ENCODE measurements at places on chromosomes 5 and 9.

- H3K27me3 ChIP-seq, result no peaks in the 10 kb centered on the region
- peaks cover 12% of the 10 kb centered on the region for H3K4me1 ChIP-seq
- peaks cover 4% of the 10 kb centered on the region for H3K36me3 ChIP-seq
- H3K4me3 ChIP-seq, result no peak overlapping the region
- no peak for DNase-seq
Measured at GRCh38 chr9:134399435-134400056, 73.3 kb downstream of the RXRA start.

GRCh38 chr9:33351547-33351946, 50.8 kb downstream of the AQP7 start:
- H3K4me1 ChIP-seq, result peaks cover 15% of the 10 kb centered on the region
- peak overlapping the region; percentile 85 for H3K27ac ChIP-seq
- no peak overlapping the region for H3K4me3 ChIP-seq
- H3K27me3 ChIP-seq, result no peaks in the 10 kb centered on the region
- peaks cover 56% of the 10 kb centered on the region for H3K36me3 ChIP-seq

DNA sequence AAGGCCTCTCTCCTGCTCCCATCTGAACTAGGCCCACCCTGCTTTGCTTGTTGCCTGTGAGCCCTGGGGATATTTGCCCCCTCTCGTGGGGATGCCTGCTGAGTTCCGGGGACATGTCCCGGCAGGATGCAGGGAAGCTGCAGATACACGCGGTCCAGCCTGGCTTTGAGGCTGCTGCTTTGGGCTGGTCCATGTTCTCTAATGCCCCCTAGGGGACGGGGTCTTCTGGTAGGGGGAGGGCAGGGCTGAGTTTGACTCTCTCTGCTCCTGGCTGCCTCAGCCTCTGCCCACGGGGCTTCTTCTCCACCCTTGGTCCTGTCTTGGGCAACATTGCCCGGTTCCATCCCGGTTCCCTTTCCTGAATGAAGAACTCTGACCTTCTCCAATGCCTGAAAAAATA, 84.9 kb upstream of the ASS1 start:
- H3K4me3 ChIP-seq, result no peak overlapping the region
- peaks cover 4% of the 10 kb centered on the region for H3K27me3 ChIP-seq
- H3K36me3 ChIP-seq, result no peaks in the 10 kb centered on the region
- no peaks in the 10 kb centered on the region for H3K4me1 ChIP-seq

DNA sequence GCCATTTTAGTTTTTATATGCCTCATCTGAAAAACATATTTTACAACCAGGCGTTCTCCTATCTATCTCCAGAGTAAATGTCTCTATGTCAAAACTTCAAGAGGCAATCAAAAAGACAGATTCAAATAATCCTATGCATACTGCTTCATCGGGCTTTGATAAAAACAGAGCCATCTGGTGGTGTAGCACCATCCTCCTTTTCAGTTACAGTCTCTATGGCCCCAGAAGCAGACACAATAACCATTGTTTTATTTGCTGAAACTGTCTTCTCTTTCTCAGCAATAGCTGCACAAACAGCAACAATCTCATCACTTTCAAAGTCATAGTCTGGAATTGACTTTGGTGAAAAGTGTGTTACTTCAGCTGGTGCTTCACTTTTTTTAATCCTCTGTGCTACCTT, 36.3 kb downstream of the PTGER4 start:
- H3K4me3 ChIP-seq, result no peak overlapping the region
- H3K27me3 ChIP-seq, result no peaks in the 10 kb centered on the region
- peaks cover 56% of the 10 kb centered on the region for H3K36me3 ChIP-seq
- DNase-seq, result no peak
- H3K4me1 ChIP-seq, result no peaks in the 10 kb centered on the region

- no peak for DNase-seq
- H3K27me3 ChIP-seq, result peaks cover 5% of the 10 kb centered on the region
- H3K36me3 ChIP-seq, result peaks cover 21% of the 10 kb centered on the region
Measured at GRCh38 chr5:130479045-130479804, 575.0 kb downstream of the CHSY3 start.

DNA sequence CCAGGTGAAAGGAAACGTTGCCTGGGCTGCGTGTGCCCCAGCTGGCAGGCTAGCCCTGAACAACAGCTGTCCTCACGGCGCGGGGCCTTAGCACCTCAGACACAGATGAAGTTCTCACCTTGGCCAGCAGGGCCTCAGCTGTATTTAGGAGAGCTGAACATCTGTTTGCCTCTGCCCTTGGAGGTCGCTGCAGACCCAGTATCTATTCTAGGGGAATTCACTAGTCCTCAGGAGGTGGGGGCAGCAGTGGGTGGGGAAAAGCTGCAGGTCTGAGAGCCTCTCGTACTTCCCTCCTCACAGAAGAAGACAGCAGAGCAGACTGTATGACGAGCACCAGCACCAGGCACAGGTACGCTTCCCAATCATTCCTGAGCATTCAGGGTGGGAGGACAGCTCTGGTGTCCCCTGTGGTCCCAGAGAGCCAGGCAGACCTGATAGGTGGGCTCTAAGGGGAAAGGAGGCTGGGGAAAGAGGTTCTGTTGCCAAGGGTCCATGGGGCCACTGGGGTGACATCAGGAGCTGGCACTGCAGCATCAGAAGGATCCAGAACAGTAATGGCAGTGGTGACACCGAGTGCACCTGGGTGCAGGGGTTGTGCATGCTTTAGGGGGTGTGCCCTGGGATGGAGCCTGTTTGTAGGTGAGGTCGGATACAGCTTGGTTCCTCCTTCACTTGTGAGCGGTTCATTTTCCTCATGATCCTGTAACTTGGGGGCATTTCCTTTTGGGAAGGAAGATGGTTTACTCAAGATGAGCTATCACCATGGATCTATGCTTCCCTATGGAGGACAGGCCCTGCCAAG, 13.8 kb downstream of the CD74 start:
- H3K27me3 ChIP-seq, result peaks cover 3% of the 10 kb centered on the region
- peak overlapping the region; percentile 29 for H3K27ac ChIP-seq
- no peak for DNase-seq
- H3K36me3 ChIP-seq, result peaks cover 50% of the 10 kb centered on the region
- H3K4me3 ChIP-seq, result no peak overlapping the region

GRCh38 chr9:33189331-33189791, 22.2 kb upstream of the B4GALT1 start:
- peaks cover 58% of the 10 kb centered on the region for H3K4me1 ChIP-seq
- peaks cover 3% of the 10 kb centered on the region for H3K27me3 ChIP-seq
- H3K27ac ChIP-seq, result no peak overlapping the region
- H3K36me3 ChIP-seq, result no peaks in the 10 kb centered on the region
- DNase-seq, result no peak
- H3K4me3 ChIP-seq, result no peak overlapping the region

GRCh38 chr9:100219347-100219746, 120.3 kb downstream of the INVS start:
- H3K27ac ChIP-seq, result no peak overlapping the region
- no peaks in the 10 kb centered on the region for H3K27me3 ChIP-seq
- no peaks in the 10 kb centered on the region for H3K36me3 ChIP-seq
- no peaks in the 10 kb centered on the region for H3K4me1 ChIP-seq
- H3K4me3 ChIP-seq, result no peak overlapping the region

- no peak for DNase-seq
- H3K27ac ChIP-seq, result peak overlapping the region; percentile 94
- peaks cover 53% of the 10 kb centered on the region for H3K4me1 ChIP-seq
- H3K36me3 ChIP-seq, result peaks cover 4% of the 10 kb centered on the region
- H3K4me3 ChIP-seq, result no peak overlapping the region
Measured at GRCh38 chr9:89418882-89419640, 78.9 kb downstream of the SEMA4D start.

DNA sequence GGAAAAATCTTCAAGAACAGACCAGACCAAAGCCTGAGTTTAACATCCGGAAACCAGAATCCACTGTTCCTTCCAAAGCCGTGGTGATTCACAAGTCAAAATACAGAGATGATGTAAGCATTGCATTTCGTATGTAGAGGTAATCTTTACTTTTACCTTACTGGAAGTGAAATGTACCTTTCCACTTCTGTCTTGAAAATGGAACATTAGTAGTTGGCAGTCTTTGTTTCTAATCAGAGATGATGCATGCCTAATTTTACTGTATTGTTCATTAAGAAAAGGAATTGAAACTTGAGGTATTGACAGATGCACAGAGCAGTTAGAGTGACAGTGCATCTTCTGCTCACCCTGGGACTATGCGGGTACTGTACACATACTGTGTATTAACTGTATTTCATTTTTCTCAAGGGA, 34.6 kb downstream of the HABP4 start:
- peaks cover 3% of the 10 kb centered on the region for H3K4me1 ChIP-seq
- H3K27me3 ChIP-seq, result peaks cover 5% of the 10 kb centered on the region
- DNase-seq, result no peak
- H3K4me3 ChIP-seq, result no peak overlapping the region
